ENCODE measurements at places on chromosomes 4 and X.

- no peaks in the 10 kb centered on the region for H3K27me3 ChIP-seq
- H3K27ac ChIP-seq = no peak overlapping the region
- H3K4me3 ChIP-seq = no peak overlapping the region
- DNase-seq = peak; percentile 76
- H3K36me3 ChIP-seq = no peaks in the 10 kb centered on the region
Measured at GRCh38 chrX:43750248-43750676, 94.2 kb downstream of the MAOA start.

DNA sequence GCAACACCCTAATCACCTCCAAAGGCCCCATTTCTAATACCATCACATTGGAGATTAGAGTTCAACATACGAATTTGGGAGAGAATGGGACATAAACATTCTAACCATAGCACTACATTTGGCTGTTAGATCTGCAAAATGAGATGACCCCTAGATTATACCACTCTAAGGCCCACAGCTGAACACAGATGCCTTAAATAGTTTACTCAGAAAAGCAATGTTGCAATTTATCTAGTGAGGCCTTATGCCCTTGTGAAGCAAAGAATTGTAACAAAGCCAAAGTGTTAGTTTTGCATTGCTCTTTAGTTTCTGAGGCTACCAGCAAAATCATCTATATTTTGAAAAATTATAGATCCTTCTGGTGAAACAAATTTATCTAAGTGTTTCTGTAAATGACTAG lies 31.6 kb upstream of the ARHGEF6 start:
- no peak for DNase-seq
- H3K4me1 ChIP-seq = no peaks in the 10 kb centered on the region
- H3K4me3 ChIP-seq = no peak overlapping the region
- no peaks in the 10 kb centered on the region for H3K27me3 ChIP-seq

DNA sequence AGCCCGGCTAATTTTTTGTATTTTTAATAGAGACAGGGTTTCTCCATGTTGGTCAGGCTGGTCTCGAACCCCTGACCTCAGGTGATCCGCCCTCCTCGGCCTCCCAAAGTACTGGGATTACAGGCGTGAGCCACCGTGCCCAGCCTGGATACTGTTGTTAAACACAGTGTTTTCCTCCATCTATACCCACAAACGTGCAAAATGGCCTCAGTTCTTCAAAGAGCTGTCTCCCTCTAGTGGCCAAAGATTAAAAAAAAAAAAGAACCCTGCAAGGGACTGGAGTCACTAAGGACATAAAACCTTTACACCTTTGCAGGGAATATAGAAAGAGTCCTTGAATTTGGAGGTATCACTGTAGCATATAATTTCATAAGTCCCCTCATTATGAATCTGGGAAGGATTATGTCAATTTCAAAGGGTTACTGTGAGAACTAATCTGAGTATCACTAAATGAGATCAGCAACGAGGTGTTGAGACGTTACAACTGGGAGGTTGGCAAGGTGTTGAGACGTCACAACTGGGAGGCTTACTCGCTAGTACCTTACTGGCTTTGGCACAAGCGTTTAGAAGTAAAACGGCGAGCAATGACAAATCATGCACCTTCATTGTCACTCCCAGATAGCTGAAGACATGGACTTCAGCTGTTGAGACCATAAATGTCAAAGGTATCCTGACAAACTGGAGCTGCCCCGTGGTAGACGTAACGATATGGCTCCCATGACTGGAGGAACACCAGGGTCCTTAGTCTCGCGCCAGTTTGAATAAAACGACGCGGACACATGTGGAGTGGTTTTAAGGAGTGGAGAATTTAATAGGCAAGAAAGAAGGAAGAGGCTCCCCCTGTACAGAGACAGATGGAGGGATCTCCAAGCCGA lies 33.4 kb upstream of the ENPP6 start:
- no peaks in the 10 kb centered on the region for H3K4me1 ChIP-seq
- H3K4me3 ChIP-seq = no peak overlapping the region
- H3K27ac ChIP-seq = no peak overlapping the region
- 0 out of 2 replicates have a peak, but pooled peaks cover 3% of the 10 kb centered on the region for H3K36me3 ChIP-seq

GRCh38 chrX:368811-369562 lies 17.7 kb downstream of the PPP2R3B start:
- H3K27ac ChIP-seq = peak overlapping the region; percentile 89
- H3K4me3 ChIP-seq = no peak overlapping the region
- peaks cover 13% of the 10 kb centered on the region for H3K4me1 ChIP-seq
- H3K36me3 ChIP-seq = no peaks in the 10 kb centered on the region
- peak; percentile 53 for DNase-seq

GRCh38 chrX:45515262-45516215 lies 314.9 kb upstream of the DIPK2B start:
- no peak overlapping the region for H3K4me3 ChIP-seq
- H3K27ac ChIP-seq = no peak overlapping the region
- H3K4me1 ChIP-seq = no peaks in the 10 kb centered on the region
- peak; percentile 44 for DNase-seq

DNA sequence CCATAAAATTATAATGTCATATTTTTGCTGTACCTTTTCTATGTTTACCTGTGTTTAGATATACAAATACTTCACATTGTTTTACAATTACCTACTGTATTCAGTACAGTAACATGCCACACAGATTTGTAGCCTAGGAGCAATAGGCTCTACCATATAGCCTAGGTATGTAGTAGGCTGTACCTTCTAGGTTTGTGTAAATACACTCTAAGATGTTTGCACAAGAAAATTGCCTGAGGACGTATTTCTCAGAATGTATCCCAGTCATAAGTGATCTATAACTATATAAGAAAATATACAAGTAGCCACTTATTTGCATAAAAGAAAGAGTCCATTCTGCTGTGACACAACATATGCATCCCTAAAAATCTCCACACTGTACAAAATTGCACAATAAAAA lies 36.3 kb upstream of the SCML1 start:
- no peaks in the 10 kb centered on the region for H3K36me3 ChIP-seq
- no peak overlapping the region for H3K27ac ChIP-seq
- no peaks in the 10 kb centered on the region for H3K4me1 ChIP-seq
- no peak overlapping the region for H3K4me3 ChIP-seq
- no peak for DNase-seq
- no peaks in the 10 kb centered on the region for H3K27me3 ChIP-seq

GRCh38 chr4:20017777-20018115 lies 234.0 kb upstream of the SLIT2 start:
- H3K4me1 ChIP-seq = no peaks in the 10 kb centered on the region
- H3K36me3 ChIP-seq = no peaks in the 10 kb centered on the region
- no peak overlapping the region for H3K4me3 ChIP-seq
- no peak for DNase-seq

DNA sequence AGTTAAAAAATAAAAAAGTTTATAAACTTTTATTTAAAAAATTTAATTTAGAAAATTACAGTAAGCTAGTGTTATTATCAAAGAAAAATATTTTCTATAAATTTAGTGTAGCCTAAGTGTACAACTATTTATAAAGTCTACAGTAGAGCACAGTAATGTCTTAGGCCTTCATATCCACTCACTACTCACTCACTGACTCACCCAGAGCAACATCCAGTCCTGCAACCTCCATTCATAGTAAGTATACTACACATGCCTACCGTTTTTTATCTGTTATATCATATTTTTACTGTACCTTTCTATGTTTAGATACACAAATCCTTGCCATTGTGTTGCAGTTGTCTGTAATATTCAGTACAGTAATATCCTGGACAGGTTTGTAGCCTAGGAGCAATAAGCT lies 129.0 kb upstream of the FAM47B start:
- no peaks in the 10 kb centered on the region for H3K27me3 ChIP-seq
- no peak for DNase-seq
- no peak overlapping the region for H3K27ac ChIP-seq
- no peaks in the 10 kb centered on the region for H3K36me3 ChIP-seq

DNA sequence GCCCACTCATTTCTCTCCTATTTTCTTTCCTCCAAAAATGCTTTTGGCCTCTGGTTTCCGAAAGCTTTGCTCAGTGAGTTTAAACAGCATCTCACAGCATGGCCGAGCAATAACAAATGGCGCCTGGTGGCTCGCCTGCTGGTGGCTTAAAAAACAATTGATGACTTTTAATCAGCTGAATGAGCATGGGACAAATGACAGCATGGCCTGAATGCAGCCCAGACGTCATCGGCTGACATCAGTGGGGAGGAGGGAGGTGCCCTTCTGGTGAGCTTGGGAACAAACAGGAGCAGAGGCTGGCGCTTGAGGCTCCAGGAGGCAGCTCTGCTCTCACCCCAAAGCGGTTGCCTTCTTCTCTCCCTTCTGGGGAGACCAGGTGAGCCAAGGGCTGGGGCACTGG lies 286.4 kb downstream of the BCOR start:
- no peak overlapping the region for H3K27ac ChIP-seq
- peaks cover 18% of the 10 kb centered on the region for H3K4me1 ChIP-seq
- H3K27me3 ChIP-seq = no peaks in the 10 kb centered on the region
- no peak for DNase-seq
- no peak overlapping the region for H3K4me3 ChIP-seq

- no peaks in the 10 kb centered on the region for H3K27me3 ChIP-seq
- no peak for DNase-seq
- no peaks in the 10 kb centered on the region for H3K36me3 ChIP-seq
- no peaks in the 10 kb centered on the region for H3K4me1 ChIP-seq
- no peak overlapping the region for H3K27ac ChIP-seq
- H3K4me3 ChIP-seq = no peak overlapping the region
Measured at GRCh38 chrX:82230013-82230412, 1028.1 kb downstream of the SH3BGRL start.

GRCh38 chr4:77651820-77652219 lies 46.2 kb downstream of the CXCL13 start:
- no peak overlapping the region for H3K4me3 ChIP-seq
- no peak overlapping the region for H3K27ac ChIP-seq
- DNase-seq = no peak
- no peaks in the 10 kb centered on the region for H3K27me3 ChIP-seq
- H3K36me3 ChIP-seq = no peaks in the 10 kb centered on the region
- peaks cover 4% of the 10 kb centered on the region for H3K4me1 ChIP-seq

DNA sequence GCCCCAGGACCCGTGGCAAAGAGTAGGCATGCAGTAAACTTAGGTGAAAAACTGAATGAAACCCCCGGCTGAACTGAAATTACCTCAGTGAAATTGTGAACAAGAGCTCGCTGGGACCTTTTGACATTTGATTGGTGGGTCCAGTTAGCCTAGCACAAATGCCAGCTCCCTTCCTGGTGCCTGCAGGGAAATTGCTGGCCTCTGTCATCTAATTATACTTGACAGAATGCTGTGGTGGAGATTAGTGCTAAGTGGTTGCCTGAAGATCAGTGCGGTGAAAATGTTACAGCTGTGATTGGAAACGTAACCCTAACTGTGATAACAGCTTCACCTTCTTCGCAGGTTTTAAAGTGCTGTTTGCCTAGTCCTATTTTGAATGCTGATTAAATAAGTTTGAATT lies 43.0 kb downstream of the ADD1 start:
- no peak overlapping the region for H3K27ac ChIP-seq
- H3K4me1 ChIP-seq = 0 out of 2 replicates have a peak, but pooled peaks cover 7% of the 10 kb centered on the region
- no peak for DNase-seq
- H3K27me3 ChIP-seq = no peaks in the 10 kb centered on the region
- no peak overlapping the region for H3K4me3 ChIP-seq
- H3K36me3 ChIP-seq = peaks cover 8% of the 10 kb centered on the region

DNA sequence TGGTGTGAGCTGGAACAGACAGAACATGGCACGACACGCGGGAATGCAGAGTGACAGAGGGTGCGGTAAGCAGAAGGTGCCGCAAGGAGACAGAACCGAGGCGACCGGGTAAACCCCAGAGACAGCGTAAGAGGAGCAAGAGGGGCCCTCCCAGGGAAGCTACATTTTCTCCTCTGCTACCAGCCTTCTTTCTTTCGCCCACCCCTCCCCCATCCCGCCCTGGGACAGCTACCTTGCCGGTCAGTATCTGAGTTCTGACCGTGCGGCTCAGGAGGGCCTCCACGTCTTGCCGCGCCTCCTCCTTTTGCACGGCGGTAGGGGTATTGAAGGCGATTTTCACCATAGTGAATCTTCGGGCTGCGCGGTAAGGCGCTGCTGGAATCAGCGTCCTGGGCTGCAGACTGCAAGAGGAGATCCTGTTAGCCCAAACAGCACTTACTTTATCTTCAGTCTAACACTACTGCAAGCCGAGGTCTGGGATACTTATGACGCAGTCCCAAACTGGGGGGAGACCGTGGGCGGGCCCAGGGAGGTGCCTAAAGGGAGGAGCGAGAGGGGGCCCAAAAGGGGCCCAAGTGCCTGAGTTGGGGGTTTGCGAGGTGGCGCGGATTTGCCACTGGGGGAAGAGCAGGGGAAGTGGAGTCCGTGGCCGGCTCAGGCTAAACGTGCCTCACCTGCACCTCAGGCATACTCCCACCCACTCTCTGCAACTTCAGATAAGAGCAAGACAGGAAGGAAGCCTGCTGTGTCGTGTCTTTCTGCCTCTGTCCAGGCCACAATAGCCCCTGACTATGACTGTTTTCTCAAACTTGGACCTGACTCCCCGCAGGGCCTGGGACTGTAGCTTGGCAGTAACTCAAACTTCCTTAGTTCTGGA lies at the start of gene ITM2A:
Gene ITM2A, minus strand, starts transcription at position 462 of the 877 bp plus-strand sequence. Its CDS starts 119 bp downstream, at position 343.
- H3K36me3 ChIP-seq = no peaks in the 10 kb centered on the region
- DNase-seq = peak; percentile 55
- no peaks in the 10 kb centered on the region for H3K27me3 ChIP-seq
- peak within 1 kb of the TSS; percentile 92 for H3K27ac ChIP-seq

- no peak overlapping the region for H3K27ac ChIP-seq
- H3K4me3 ChIP-seq = no peak overlapping the region
- no peaks in the 10 kb centered on the region for H3K36me3 ChIP-seq
- H3K27me3 ChIP-seq = no peaks in the 10 kb centered on the region
- peaks cover 48% of the 10 kb centered on the region for H3K4me1 ChIP-seq
Measured at GRCh38 chr4:84920617-84921016, 45.9 kb downstream of the WDFY3 start.

GRCh38 chrX:108447303-108447702 lies 7.7 kb downstream of the COL4A5 start:
- H3K36me3 ChIP-seq = no peaks in the 10 kb centered on the region
- H3K4me1 ChIP-seq = peaks cover 8% of the 10 kb centered on the region
- H3K4me3 ChIP-seq = no peak overlapping the region
- no peak for DNase-seq
- no peaks in the 10 kb centered on the region for H3K27me3 ChIP-seq

- peaks cover 14% of the 10 kb centered on the region for H3K4me1 ChIP-seq
- peak overlapping the region; percentile 23 for H3K4me3 ChIP-seq
- no peak overlapping the region for H3K27ac ChIP-seq
- DNase-seq = no peak
- no peaks in the 10 kb centered on the region for H3K27me3 ChIP-seq
- H3K36me3 ChIP-seq = no peaks in the 10 kb centered on the region
Measured at GRCh38 chrX:17549107-17549651, 174.2 kb downstream of the NHS start.

- no peak overlapping the region for H3K27ac ChIP-seq
- H3K4me1 ChIP-seq = peaks cover 8% of the 10 kb centered on the region
- no peak overlapping the region for H3K4me3 ChIP-seq
- no peaks in the 10 kb centered on the region for H3K36me3 ChIP-seq
- H3K27me3 ChIP-seq = no peaks in the 10 kb centered on the region
- no peak for DNase-seq
Measured at GRCh38 chr4:37393889-37394288, 149.3 kb downstream of the NWD2 start.

- no peak overlapping the region for H3K4me3 ChIP-seq
- H3K4me1 ChIP-seq = peaks cover 7% of the 10 kb centered on the region
- H3K36me3 ChIP-seq = no peaks in the 10 kb centered on the region
Measured at GRCh38 chr4:85744950-85745349, 270.0 kb downstream of the ARHGAP24 start.
